ENCODE measurements at places on chromosomes 4 and X. TPM values are rescaled to one million over a fixed set of nuclear protein-coding genes. Genes with fewer than 3 reads are reported as not detected.

GRCh38 chrX:101595739-101596419 lies 21.9 kb downstream of the ARMCX6 start:
- no peak for DNase-seq

Gene DCAF8L2
- not detected for total RNA-seq

Gene C4orf51
- total RNA-seq, result not detected

- no peak for DNase-seq
Measured at GRCh38 chr4:148998719-148999118, 556.5 kb upstream of the NR3C2 start.

DNA sequence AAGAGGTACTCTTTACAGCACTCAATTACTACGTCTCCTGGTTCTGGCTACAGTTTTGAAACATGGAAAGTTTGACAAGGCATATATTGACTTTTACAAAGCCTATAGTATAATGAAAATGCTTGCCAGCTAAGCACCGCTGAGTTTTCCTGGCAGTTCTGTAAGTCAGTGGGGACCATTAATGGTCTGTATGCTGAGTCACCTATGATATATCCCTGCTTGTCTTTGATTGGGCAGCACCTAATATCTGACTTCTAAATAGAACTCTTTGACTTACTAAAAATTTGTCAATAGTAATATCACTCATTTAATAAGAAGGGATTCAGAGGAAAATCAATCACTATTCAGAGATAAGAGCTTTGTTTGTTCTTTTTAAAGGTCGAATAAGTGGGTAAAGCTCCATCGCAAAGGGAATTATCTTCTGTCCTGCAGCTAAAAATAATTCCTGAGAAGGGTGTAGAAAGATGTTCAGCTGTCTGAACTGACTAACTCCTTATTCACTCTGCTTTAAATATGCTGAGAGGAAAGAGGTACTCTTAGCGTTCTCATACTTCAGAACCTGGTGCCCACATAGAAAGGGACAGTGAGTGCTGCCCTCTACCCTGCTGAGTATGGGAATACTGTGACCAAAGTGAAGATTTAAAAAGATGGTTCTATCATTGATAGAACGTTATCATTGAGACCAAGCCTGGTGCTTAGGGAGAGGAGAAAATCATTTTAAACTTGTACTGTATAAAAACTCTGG lies 959 bp downstream of the SMPX start:
- no peak for DNase-seq

DNA sequence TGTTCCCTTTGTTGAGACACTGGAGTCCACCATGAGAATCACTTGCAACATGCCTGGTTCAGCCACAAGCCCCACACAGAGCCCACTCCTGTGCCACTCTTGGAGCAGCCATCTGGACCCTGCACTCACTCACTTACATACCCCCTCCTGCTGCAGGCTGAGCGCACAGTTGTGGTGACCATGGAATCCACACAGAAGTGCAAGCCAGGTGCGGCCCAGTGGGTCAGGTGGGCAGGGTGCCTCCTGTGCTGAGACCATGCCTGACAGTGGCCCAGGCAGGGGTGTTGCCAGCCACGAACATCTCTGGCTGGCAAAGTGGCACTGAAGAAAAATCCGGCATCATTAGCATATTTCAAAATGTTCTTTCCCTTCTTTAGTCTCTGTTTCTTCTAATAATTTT lies 17.4 kb upstream of the CXorf51A start:
- no peak for DNase-seq

- no peak for DNase-seq
Measured at GRCh38 chr4:70739496-70740337, 18.0 kb downstream of the RUFY3 start.
